Lung (tissue), 17 donors: ENCODE measurements at places on chromosomes 5 and 9.

- no peaks in the 10 kb centered on the region for H3K36me3 ChIP-seq
- no peaks in the 10 kb centered on the region for H3K4me1 ChIP-seq
- peak; percentile 33 for DNase-seq
- H3K4me3 ChIP-seq: peak overlapping the region; percentile 34
- H3K27me3 ChIP-seq: peaks cover 9% of the 10 kb centered on the region
- peak overlapping the region; percentile 90 for H3K27ac ChIP-seq
Observed at GRCh38 chr5:132294728-132295504, 722 bp downstream of the SLC22A4 start.

GRCh38 chr9:89740722-89741121 lies 135.9 kb downstream of the GADD45G start:
- no peaks in the 10 kb centered on the region for H3K27me3 ChIP-seq
- no peak overlapping the region for H3K27ac ChIP-seq
- H3K4me3 ChIP-seq: no peak overlapping the region
- H3K36me3 ChIP-seq: no peaks in the 10 kb centered on the region

DNA sequence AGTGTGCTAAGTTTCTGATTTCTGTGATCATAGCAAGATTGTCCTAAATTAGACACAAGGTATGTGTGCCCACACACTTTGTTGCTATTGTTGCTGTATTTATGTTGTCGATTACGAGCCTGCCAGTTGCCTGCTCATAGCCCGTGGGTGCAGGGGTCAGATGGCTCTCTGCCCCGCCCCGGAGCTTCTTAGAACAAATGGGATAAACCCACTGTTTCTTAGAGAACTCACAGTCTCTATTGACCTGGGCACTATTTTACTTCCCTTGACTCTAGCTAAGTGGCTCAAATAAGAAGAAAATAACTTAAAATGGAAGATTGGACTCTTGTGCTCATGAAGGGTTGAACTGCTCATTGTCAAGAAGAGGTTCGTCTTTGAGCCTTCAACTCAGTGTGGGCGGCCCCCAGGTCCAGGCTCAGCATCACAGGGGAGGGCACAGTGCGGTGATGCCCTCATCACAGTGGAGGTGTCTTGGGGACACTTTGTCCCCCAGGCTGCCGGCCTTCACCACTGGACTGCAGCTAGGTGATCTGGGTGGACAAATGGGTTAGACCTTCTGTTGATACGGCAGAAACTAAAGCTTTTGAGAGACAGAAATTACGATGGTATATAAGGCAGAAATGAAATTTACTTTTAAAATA lies 155.5 kb downstream of the TENT4A start:
- H3K27ac ChIP-seq: no peak overlapping the region
- DNase-seq: no peak
- no peaks in the 10 kb centered on the region for H3K27me3 ChIP-seq

DNA sequence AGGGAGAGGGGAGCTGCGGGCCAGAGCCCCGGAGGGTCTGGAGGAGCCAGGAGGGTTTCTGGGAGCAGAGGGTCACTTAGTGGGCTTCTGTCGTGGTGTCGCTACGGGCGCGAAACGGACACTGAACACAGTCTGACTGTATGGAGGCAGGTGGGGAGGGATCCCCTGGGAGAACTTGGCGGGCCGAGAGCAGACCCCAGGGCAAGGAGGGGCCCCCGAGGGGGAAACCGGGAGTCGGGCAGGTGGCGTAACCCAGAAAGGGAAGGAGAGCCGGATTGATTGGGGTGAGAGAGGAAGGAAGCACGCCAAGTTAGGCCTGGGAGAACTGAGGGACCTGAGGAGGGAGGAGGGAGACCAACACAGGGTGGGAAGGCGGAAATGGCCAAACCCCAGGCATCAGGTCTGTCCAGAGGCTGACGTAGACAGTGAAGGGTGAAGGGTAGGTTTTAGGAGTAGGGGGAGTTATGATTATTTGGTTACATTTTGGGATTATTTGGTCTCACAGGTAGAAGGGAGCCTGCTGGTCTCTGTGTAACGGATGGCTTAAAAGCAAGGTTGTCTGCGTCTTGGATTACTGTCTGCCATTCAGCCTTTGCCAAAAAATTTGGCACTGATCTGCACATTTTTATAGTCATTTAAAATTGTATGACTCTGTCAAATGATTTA lies 3.3 kb upstream of the MSMP start:
- peaks cover 23% of the 10 kb centered on the region for H3K36me3 ChIP-seq
- DNase-seq: peak; percentile 58
- H3K4me3 ChIP-seq: peak overlapping the region; percentile 30
- H3K4me1 ChIP-seq: peaks cover 13% of the 10 kb centered on the region
- H3K27ac ChIP-seq: peak overlapping the region; percentile 91

- no peaks in the 10 kb centered on the region for H3K4me1 ChIP-seq
- DNase-seq: no peak
- no peaks in the 10 kb centered on the region for H3K27me3 ChIP-seq
- no peak overlapping the region for H3K4me3 ChIP-seq
Observed at GRCh38 chr9:13410566-13411031, 131.1 kb upstream of the MPDZ start.

DNA sequence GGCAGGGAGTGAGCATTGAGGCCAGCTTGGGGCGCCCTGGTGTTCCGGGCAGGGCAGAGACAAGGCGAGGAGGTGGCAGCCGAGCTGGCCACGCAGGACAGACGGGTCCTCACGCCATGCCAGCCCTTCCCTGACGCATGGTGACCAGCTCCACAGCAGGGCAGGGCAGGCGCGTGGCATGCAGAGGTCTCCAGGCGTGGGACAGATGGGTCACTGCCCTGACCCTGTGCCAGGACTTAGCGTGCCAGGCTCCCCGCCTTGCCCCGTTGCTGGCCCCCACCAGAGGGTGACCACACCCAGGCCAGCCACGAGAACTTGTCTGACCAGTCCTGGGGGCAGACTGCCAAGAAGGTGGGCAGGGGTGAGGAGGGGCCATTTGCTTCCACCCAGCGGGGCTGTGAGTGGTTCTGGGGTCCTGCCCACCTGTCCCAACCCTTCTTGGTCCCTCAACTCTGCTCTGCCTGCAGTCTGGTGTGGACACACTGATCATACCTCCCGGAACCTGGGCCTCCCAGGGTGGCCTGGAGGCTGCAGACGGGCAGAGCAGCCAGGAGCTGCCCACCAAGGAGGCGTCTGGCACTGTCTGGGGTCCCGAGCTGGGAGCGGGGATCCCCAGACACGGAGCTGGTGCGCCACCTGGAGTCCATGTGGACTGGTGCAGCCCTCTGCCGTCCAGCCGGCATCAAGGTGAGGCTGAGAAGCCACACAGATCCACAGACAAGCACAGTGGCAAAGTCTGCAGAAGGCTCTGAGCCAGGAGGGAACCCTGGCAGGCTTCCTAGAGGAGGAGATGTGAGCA lies at the start of gene RNF224:
TSS of gene RNF224 (plus strand) at position 449 of the 799 bp plus-strand sequence. CDS start 834 bp downstream, outside the sequence.
- no peak within 1 kb of the TSS for H3K4me3 ChIP-seq
- H3K27ac ChIP-seq: peak within 1 kb of the TSS; percentile 89
- peaks cover 6% of the 10 kb centered on the region for H3K27me3 ChIP-seq
- peak; percentile 79 for DNase-seq
- H3K4me1 ChIP-seq: peaks cover 3% of the 10 kb centered on the region

- no peak overlapping the region for H3K27ac ChIP-seq
- H3K36me3 ChIP-seq: no peaks in the 10 kb centered on the region
- no peaks in the 10 kb centered on the region for H3K27me3 ChIP-seq
Observed at GRCh38 chr5:180214870-180215770, 6.1 kb upstream of the RASGEF1C start.

- H3K36me3 ChIP-seq: peaks cover 6% of the 10 kb centered on the region
- no peak overlapping the region for H3K27ac ChIP-seq
- no peaks in the 10 kb centered on the region for H3K27me3 ChIP-seq
- H3K4me3 ChIP-seq: no peak overlapping the region
Observed at GRCh38 chr9:70262948-70263347, 4.2 kb downstream of the SMC5 start.

DNA sequence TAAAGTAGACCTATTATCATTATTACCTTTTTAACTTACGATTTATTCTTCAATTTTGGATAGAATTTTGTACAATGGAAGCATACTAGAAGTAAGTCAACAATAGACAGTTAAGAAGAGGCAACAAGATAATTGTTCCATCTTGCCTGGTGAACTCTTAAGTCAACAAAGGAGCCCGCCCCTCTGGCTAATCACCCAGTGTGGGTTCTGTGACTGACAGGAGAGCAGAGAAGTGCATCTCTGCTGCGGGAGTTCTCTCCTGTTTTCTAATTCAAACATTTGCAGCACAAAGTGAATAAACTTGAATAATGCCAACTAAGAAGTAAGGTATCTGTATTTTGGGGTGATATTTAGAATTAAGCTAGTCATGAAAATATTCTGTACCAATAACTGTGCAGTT lies 6.7 kb upstream of the ISL1 start:
- H3K36me3 ChIP-seq: no peaks in the 10 kb centered on the region
- H3K27me3 ChIP-seq: peaks cover 78% of the 10 kb centered on the region
- peaks cover 3% of the 10 kb centered on the region for H3K4me1 ChIP-seq
- H3K4me3 ChIP-seq: no peak overlapping the region
- no peak overlapping the region for H3K27ac ChIP-seq

DNA sequence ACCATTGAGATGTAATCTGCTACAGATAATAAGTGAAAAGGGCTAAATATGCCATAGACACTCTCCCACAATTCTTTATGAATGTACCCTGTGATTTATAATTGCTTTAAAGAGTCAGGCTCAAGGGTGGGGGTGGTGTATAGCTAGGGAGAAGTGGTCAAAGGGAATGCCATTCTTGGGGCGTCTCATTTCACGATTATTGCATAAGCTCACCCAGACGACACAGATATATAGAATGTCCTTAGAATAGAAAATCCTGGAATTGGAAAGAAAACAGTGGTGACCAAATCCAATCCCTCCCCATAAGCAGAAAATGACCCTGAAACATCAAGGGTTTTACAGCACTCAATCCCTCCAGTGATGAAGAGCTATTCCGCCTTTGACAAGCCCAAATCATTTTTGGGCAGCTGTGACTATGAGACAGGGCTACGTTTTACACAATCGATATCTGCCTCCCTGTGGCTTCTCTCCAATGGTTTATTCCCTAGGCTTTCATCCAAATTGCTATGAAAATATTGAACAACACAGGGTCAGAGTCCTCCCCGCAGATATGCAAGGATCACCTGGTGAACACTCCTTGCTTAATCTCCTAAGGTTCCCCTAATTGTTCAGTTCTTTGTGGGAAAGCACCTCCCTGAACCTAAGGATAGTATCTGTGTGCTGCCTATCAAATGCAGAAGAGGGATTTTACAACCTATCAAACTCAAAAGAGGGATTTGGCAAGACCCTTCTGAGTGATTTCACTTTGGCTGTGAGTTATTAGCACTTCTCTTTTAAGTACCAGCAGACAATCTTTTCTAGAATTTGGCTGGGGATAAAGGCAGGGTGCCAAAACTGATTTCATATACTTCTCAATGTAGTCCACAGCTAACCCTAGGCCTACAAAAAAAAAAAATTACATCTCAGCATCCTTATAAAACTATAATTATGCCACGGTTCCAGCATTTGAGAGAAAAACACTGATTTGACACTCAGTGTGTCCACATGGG lies 144.9 kb upstream of the CDH6 start:
- no peaks in the 10 kb centered on the region for H3K4me1 ChIP-seq
- no peaks in the 10 kb centered on the region for H3K27me3 ChIP-seq
- DNase-seq: peak; percentile 52
- H3K36me3 ChIP-seq: no peaks in the 10 kb centered on the region
- no peak overlapping the region for H3K27ac ChIP-seq

GRCh38 chr5:134146651-134147518 lies 29.9 kb downstream of the SKP1 start:
- DNase-seq: peak; percentile 83
- no peak overlapping the region for H3K27ac ChIP-seq
- peaks cover 23% of the 10 kb centered on the region for H3K4me1 ChIP-seq
- H3K27me3 ChIP-seq: no peaks in the 10 kb centered on the region

DNA sequence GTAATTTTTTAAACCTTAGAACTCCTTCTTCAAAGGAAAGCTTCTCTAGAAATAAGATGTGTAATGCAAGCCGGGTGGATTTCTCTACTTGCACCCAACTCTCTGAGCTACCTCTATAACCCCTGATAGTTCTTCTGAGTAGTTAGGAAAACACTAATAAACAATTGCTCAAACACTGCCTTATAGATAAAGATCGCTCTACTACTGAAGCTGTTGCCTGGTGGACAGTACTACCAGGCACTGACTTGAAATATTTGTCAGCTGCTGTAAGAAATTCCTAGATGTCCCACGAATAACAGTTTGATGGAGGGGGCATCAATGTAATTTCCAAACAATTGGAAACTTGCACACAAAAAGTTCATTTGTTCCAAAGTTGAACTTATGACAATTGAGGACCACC lies 42.0 kb downstream of the NR3C1 start:
- H3K36me3 ChIP-seq: peaks cover 5% of the 10 kb centered on the region
- DNase-seq: no peak
- H3K4me1 ChIP-seq: peaks cover 5% of the 10 kb centered on the region
- H3K27me3 ChIP-seq: no peaks in the 10 kb centered on the region
- no peak overlapping the region for H3K27ac ChIP-seq

DNA sequence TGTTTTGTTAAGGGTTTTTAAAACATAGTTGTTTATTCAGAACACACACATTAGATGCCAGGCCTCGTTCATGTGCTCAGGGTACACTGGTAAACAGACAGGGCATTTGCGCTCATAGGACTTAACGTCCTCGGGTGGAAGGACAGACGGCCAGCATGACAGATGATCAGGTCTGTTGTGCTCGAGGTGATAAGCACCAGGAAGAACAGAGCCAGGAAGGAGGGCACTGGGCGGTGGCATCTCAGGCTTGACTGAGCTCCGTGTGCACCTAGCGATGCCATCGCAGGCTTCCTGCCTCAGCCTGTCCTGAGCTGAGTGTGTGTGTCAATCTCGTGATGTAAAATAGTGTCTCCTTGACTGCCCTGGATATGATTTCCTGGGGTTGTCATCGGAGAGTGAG lies 96.5 kb downstream of the EHMT1 start:
- no peak for DNase-seq
- no peak overlapping the region for H3K4me3 ChIP-seq
- H3K27ac ChIP-seq: no peak overlapping the region
- no peaks in the 10 kb centered on the region for H3K27me3 ChIP-seq
